ENCODE measurements at places on chromosomes 5 and 9. TPM values are rescaled to one million over a fixed set of nuclear protein-coding genes. Genes with fewer than 3 reads are reported as not detected.

Gene SPINK4
- not detected for total RNA-seq

Gene CDH9
- total RNA-seq = not detected

Gene GDA
- not detected for total RNA-seq

Gene MLANA
- not detected for total RNA-seq

Gene OSMR
- total RNA-seq = 73.0 TPM

Gene TCF7
- 7.1 TPM for total RNA-seq

Gene CSF1R
- under 0.01 TPM for total RNA-seq

Gene GHR
- total RNA-seq = 3.5 TPM

Gene FUT7
- total RNA-seq = not detected

Gene PALM2AKAP2
- 5.1 TPM for total RNA-seq

Gene TEX48
- total RNA-seq = not detected

Gene PCDHAC1
- under 0.01 TPM for total RNA-seq

Gene LRRC8A
- 44.0 TPM for total RNA-seq

Gene WNT8A
- total RNA-seq = not detected

Gene THBS4
- 11.9 TPM for total RNA-seq

Gene CTSL
- 1,131 TPM for total RNA-seq

Gene C9orf78
- 33.6 TPM for total RNA-seq

Gene IFNA21
- total RNA-seq = not detected

Gene PCDHB2
- total RNA-seq = 0.58 TPM

Gene SIGMAR1
- 88.0 TPM for total RNA-seq

Gene ELOVL7
- 0.33 TPM for total RNA-seq

Gene KIAA0825
- 5.5 TPM for total RNA-seq

Gene GFRA3
- not detected for total RNA-seq

Gene ST8SIA4
- 0.29 TPM for total RNA-seq

Gene WDR38
- not detected for total RNA-seq

Gene GBGT1
- total RNA-seq = 5.6 TPM

Gene PCDHGA6
- 6.3 TPM for total RNA-seq

Gene PCDHA6
- total RNA-seq = 0.50 TPM

Gene KCNMB1
- total RNA-seq = not detected

Gene LEAP2
- 0.50 TPM for total RNA-seq

Gene ANKRD33B
- 25.0 TPM for total RNA-seq

Gene OR2V1
- total RNA-seq = not detected

Gene BTNL8
- total RNA-seq = not detected

Gene SPINK6
- total RNA-seq = not detected

Gene PWWP2A
- 18.7 TPM for total RNA-seq

Gene MAP1B
- 421 TPM for total RNA-seq

Gene RAB24
- 33.4 TPM for total RNA-seq

Gene GPR151
- total RNA-seq = not detected

Gene LRRC19
- not detected for total RNA-seq

Gene CER1
- not detected for total RNA-seq

Gene FAM13B
- 33.5 TPM for total RNA-seq

Gene CEL
- total RNA-seq = 0.66 TPM

Gene QSOX2
- 12.2 TPM for total RNA-seq

Gene ERCC8
- 30.7 TPM for total RNA-seq

Gene ARHGEF39
- total RNA-seq = 2.9 TPM

Gene IRX2
- total RNA-seq = 2.0 TPM

Gene GPR21
- 0.17 TPM for total RNA-seq

Gene ACO1
- 68.4 TPM for total RNA-seq

Gene NR2F1
- total RNA-seq = 55.4 TPM

Gene ZNF883
- 7.9 TPM for total RNA-seq

Gene HTR1A
- not detected for total RNA-seq

Gene CCDC192
- not detected for total RNA-seq

Gene NAIP
- 2.5 TPM for total RNA-seq

Gene MZB1
- not detected for total RNA-seq

Gene GABRA1
- not detected for total RNA-seq

Gene TAF11L10
- total RNA-seq = not detected

Gene LECT2
- not detected for total RNA-seq

Gene PCDHGA12
- total RNA-seq = 26.0 TPM

Gene ECPAS
- total RNA-seq = 102 TPM

Data from smooth muscle cell of trachea (primary cell).